ENCODE measurements at places on chromosomes 3 and 15.

DNA sequence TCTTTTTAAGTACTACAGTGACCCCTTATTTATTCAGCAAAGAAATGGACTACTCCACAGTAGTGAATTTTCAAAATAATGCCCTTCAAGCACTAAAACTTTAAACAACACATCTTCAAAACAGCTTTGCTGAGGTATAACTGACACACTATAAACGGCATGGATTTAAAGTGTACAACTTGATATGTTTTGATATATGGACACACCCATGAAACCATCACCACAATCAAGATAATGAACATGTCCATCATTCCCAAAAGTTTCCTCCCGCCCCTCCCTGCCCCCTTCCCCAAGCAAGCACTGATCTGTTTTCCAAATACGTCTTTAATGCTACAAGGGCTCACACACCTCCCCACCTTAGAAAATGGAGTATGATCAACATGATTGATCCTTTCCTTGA is 1.6 kb upstream of the FURIN start:
- no peak for DNase-seq

- no peak for DNase-seq
Observed at GRCh38 chr3:87895983-87896382, 162.8 kb downstream of the CGGBP1 start.

- DNase-seq, result no peak
Observed at GRCh38 chr3:38015485-38015884, 14.0 kb downstream of the PLCD1 start.

GRCh38 chr3:156675830-156676767 is 1.7 kb downstream of the TIPARP start:
- DNase-seq, result peak; percentile 5

DNA sequence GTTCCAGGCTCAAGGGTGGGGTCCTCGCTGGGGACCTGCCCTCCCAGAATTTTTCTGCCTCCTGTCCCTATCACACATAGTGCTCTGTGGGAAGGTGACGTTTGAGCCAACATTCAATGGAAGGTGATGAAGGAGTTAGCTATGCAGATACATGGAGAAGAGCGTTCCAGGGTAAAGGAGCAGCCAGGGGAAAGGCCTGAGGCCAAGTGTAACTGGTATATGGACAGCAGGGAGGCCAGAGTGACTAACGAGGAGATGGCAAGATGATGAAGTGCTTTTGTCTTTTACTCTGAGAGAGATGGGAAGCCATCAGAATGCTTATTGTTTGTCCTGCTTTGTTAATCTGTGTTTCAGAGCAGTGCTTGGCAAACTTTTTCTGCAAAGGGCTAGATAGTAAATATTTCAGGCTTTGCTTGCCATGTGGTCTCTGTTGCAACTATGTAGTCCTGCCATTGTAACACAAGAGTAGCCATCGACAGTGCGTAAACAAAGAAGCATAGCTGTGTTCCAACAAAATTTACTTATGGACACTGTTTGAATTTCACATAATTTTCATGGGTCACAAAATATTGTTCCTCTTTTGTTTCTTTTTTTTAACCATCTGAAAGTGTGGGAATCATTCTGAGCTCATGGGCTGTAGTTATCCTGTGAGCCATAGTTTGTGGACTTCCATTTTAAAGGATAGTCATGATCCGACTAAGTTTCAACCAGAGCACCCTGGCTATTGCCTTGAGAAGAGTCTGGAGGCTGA is 25.8 kb upstream of the PIAS1 start:
- no peak for DNase-seq

DNA sequence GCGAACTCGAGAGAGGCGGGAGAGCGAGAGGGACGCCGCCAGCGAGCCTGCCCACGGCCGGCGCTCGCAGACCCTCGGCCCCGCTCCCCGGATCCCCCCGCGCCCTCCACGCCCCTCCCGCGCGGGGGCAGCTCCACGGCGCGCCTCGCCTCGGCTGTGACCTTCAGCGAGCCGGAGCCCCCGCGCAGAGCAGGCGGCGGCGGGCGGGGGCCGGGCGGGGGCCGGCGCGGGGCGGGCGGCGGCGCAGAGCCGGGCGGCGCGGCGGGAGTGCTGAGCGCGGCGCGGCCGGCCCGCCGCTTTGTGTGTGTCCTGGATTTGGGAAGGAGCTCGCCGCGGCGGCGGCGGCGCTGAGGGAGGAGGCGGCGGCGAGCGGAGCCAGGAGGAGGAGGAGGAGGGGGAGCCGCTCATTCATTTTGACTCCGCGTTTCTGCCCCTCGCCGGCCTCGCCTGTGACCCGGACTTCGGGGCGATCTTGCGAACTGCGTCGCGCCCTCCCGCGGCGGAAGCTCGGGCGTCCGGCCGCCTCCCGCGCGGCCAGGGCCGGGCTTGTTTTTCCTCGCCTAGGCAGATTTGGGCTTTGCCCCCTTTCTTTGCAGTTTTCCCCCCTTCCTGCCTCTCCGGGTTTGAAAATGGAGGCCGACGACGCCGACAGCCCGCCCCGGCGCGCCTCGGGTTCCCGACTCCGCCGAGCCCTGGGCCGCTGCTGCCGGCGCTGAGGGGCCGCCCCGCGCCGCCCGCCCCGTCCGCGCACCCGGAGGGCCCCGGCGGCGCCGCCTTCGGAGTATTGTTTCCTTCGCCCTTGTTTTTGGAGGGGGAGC is 524 bp downstream of the IGF1R start:
- DNase-seq, result peak; percentile 43

DNA sequence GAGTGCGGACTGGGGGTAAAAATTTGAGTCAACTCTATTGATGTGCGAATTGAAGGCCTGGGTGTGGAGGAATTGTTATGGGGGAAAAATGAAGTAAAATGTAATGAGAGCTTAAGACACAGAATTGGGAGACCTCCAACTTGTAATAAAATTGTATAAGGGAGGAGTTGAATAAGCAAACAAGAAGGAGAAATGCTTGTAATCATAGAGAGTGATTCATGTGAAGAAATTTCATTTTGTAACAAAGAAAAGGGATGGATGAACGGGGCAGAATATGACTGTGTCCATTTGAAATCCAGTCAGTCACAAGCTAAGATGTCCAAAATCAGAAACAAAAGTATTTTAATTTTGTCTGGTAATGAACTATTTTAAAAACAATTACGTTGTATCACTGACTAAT is 552.3 kb downstream of the NAALADL2 start:
- DNase-seq, result no peak
